Smooth muscle cell of trachea (primary cell): ENCODE measurements at places on chromosomes 16 and 17. TPM values are rescaled to one million over a fixed set of nuclear protein-coding genes. Genes with fewer than 3 reads are reported as not detected.

The OTOP2 gene
- not detected in 2 replicates for total RNA-seq

The SCARF1 gene
- 0.73 and 0.83 TPM in 2 replicates for total RNA-seq

The TRIM72 gene
- not detected in 2 replicates for total RNA-seq

The LITAF gene
- 53.7 and 151 TPM in 2 replicates for total RNA-seq

The GP1BA gene
- not detected in 2 replicates for total RNA-seq

The CPNE7 gene
- 15.6 and 31.6 TPM in 2 replicates for total RNA-seq

The RHBDL3 gene
- total RNA-seq = under 0.01 and 0.33 TPM in 2 replicates

The FSCN2 gene
- total RNA-seq = 2.0 and 4.6 TPM in 2 replicates

The SLFN13 gene
- 2.2 and 3.1 TPM in 2 replicates for total RNA-seq

The DHX40 gene
- 55.2 and 90.2 TPM in 2 replicates for total RNA-seq

The PRCD gene
- 10.2 and 14.7 TPM in 2 replicates for total RNA-seq

The CNTD1 gene
- 0.66 TPM in 1 of 2 replicates, not detected in the other for total RNA-seq

The TNFRSF17 gene
- total RNA-seq = not detected in 2 replicates
